ENCODE measurements at places on chromosomes 3 and 15.
A peak's percentile ranks its signal among the peaks of the same experiment; 100 is the strongest.

GRCh38 chr15:94467034-94467433, 235.7 kb downstream of the MCTP2 start:
- no peak for DNase-seq

GRCh38 chr3:45983770-45984169, 11.9 kb downstream of the FYCO1 start:
- no peak for DNase-seq

DNA sequence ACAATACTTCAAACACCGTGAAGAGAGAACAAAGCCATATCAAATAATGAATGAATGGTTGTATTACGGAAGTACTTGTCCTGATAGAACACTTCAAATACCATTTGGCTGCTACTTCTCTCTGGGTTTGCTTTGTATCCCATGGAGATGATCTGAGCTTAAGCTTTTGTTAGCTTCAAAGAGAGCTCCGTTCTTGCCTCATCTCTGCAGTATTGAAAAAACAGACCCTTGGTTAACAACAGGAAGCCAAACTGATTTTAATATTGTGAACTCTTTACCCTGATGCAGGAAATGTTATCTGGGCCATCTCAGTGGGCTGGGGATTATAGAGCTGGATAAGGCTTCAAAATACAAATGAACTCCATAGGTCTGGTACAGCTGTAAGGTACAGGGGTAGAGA, 101.0 kb downstream of the CHL1 start:
- no peak for DNase-seq

DNA sequence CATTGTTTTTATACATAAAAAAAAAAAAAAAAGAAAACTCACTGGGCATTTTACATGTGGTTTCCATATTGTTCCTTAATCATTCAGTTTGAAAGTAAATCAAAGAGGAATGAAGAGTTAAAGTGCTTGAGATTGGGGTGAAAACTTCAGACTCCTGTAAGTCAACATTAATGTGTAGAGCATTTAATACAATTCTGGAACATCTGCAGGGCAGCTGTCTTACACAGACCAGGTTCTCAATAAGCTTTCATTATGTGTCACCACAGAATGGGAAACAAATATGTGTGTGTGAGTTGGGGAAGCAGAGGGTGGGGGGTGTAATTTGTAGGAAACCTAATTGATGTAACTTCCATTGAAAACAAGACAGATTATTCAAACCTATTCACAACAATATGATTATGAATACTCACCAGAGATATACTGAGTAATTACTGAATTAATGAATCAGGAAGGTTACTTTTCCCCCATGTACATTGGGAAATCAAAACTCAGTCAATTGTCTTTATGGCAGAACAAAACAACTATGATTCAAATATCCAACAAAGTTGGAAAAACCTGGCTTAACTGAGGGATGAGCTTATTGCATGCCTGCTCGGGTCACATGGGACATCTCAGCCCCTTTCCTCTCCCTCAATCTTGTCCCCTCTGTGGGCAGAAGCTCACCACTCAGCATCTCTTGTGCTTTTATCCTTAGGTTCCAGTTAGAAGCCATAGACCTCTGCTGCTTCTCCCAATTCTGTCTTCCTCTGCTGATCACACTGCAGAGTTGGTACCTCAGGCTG, 281.2 kb upstream of the THBS1 start:
- DNase-seq: no peak

- no peak for DNase-seq
These were observed 296.6 kb upstream of the LMCD1 start for GRCh38 chr3:8204853-8205650.

DNA sequence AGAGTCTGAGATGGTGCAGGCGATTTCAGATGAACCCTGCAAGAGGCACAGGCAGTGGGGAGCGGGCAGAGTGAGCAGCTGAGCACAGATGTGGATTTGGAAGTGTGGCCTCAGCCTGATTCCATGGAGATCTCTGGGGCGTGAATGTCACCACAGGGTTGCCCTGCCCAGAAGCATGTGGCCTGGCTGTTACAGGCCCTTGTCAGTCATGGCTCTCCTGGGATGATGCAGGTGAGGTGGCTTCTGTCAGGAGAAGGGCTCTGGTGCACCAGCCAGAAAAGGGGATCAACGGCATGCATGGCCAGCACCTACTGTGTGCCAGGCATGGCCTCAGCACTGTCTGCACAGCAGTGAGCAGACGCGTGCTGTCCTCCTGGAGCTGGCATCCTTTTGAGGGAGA, 11.9 kb downstream of the HDAC11 start:
- no peak for DNase-seq

GRCh38 chr3:112132088-112132487, 960 bp downstream of the GCSAM start:
- no peak for DNase-seq

DNA sequence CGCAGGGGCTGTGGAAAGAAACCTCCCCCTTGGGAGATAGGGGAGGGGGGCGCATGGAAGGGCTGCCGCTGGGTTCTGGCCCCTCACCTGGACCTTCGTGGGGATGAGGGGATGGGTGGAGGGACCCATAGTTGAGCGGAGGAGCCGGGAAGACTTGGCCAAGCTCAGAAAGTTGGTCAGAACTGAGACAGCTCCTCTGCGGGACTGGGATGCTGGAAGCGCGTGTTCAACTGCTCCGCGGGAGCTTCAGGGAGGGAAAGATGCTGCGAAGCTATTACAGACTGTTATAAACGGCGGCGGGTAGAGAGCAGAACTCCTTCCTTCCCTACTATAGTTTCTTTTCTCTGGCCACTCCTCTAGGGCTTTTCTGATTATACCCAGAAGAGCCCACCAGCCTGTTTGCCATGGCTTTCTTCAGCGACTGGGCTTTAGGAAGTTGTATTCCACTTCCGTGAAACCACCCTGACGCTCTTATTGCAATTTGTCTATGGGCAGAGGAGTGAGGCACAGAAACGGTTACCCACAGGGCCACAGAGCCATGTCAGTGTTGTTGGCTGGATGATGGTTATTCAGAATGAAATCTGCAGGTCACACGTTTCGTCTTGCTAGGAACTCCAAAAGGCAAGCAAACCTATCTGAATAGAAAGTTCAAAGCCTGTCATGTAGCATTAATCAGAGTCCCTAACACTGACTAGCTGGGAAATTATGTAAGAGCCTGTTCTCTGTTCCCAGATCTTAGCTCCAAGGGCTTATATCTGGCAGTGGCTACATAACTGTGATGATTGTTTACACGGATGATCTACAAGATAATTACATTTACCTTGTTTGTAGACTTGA, 1.1 kb downstream of the SYNPR start:
- DNase-seq: peak; percentile 7

DNA sequence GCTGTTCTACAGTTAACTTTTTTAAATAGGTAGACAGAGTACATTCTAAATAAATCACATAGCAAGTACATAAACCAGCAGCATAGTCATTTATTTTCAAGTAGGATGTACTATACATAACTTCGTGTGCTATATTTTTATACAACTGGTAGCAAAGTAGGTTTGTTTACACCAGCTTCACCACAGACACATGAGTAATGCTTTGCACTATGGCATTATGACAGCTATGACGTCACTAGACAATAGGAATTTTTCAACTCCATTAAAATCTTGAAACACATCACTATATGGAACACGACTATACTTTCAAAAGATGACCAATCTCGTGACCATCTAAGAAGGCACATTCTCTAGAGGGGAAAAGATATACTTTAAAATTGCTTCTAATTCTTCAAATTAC, 3.5 kb downstream of the TEX55 start:
- DNase-seq: no peak

- no peak for DNase-seq
These were observed 67.7 kb downstream of the CPN2 start for GRCh38 chr3:194283221-194284006.

- DNase-seq: no peak
These were observed 82.2 kb upstream of the SLC6A6 start for GRCh38 chr3:14320219-14320618.

DNA sequence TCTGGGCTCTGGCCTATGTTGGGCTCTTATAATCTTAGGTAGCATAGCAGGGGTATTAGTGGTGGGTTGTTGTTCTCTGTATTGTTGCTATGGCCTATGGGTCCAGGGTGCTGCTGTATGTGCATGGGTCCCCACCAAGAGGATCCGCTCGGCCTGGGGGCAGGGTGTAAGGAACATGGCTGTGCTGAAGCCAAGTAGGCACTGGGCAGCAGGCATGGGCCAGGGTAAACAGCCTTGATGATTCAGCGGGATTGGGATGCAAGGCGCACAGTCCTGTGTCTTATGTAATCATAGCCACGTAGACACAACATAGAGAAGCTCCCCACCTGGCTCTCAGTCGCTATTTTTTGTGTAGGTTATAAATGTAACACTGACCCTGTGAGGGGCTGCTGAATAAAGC, 306.9 kb downstream of the ZPLD1 start:
- no peak for DNase-seq

DNA sequence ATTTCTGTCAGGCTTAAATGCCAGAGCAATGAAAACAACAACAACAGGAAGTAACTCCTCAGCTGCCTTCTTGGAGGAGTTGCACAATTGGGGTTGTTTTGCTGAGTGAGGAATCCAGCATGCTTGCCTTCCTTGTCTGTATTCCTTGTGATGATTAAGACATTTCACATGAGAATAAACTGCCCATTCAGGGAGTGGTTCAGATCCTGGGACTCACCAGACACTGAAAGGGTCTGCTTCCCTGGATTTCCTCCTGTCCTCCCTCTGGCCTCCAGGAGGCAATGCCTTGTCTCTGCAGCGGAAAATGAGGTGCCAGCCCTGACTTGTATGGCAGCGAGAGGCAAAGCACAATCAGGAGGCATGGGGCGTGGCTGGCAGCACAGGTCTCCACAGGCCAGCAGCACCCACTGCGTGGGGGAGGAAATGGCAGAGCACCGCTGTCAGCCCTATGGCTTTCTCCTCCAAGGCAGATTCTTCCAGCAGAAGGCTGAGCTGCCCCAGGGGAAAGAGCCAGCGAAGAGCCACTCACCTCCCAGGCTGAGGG, 41.5 kb downstream of the RBP2 start:
- no peak for DNase-seq

Measured in GM10248 (cell line).